Activated CD4-positive, alpha-beta T cell treated with anti-CD3 and anti-CD28 coated beads, Interleukin-2, amount 50 U/mL, for 1 hour (primary cell): ENCODE measurements at places on chromosomes 6 and 20.

- no peak for DNase-seq
Measured at GRCh38 chr6:52517502-52518278, 59.2 kb downstream of the TRAM2 start.

DNA sequence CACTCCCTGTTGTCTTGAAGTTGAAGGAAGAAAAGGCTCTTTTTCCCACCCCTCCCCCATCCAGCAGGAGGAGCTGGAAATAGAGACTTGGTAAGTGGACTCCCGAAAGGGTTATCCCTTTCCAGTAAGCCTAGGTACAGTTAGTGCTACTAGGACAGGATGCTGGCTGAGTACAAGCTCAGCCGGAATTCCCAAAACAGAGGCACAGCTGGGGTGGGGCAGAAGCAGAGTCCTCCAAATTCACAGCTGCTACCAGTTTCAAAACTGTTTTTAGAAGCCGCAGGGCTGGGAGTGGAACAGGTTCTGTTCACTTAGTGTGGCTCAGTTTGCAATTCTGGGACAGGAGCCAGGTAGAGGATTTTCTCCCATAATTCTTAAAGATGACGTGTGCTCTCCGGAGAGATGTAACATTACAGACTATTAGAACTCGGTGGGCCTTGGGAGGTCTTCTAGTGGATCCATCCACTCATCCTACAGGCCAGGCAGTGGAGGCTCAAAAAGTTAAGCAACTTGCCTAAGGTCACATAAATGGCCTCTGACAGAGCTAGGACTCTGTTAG is 19.0 kb upstream of the UTRN start:
- no peak for DNase-seq

DNA sequence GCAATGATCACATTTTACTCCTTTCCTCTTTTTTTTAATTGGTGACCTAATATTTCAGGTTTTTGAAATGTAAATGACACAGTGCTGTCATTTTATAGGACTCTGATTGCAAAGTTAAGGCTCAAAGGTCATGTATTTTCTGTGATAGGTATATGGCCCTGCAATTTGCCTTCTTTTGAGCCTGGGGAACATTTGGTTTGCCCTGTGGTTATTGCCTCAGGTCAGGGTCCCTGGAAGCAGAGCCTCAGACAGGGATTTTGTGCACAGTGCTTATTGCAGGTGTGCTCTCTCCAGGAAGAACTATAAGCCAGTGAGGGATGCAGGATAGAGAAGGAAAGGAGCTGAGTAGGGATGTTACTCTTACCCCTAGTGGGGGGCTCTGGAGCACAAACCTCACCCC is 229.3 kb upstream of the ECI2 start:
- DNase-seq: no peak

DNA sequence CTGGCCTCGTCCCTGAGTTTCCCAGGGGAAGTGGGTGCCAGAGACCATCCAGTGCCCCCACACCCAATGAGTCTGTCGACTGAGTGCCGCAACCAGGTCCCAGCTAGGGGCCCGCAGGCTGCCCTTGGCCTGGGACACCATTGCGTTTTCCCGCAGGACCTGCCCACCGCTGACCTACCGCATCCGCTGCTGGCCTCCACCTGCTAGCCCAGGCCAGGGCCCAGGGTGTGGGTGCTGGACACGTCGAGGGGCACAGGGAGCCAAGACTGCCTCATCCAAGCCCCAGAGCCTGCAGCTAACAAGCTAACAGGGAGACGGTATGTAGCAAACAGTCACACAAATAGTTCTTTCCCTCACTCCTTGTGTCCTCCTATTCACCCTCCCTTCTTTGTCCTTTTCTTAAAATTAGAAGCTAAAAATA is 97.7 kb downstream of the TMEM242 start:
- no peak for DNase-seq

DNA sequence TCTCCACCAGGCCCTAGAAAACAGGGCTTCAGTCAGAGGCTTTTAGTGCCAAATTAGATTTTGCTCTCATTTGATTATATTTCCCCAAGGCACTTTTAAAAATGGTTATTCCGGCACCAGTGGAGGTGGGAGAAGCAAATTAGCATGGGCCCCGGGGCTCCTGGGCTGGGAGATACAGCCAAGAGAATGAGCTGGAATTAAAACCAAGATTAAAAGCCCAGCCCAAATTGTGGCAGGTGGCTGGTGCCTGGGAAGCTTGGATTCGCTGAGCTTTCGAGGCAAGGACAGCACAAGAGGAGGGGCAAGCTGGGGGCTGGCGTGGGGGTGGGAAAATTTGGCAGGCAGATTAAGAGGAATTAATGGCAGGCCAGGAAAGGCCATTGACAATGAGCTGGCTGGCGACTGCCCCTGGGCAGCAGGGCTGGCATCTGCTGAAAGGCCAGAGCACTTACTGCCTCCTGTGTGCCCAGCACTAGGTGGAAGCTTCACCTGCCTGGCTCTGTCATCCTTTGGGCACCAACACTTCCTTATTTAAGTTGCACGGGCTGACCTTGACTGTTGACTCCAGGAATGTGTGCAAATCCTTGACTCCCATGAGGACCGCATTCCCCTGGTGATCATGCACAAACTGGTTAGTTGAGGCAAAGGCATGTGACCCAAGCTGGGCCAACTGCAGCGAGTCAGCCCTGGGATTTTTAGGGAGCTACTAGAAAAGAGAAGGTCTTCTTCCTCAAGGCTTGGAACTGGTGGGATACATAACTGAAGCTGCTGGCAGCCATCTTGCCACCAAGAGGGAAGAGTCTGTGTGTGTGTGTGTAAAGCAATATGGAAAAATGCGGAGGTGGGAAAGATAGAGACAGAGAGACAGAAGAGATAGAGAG is 76.1 kb downstream of the SULF2 start:
- no peak for DNase-seq

GRCh38 chr6:31423550-31423949 is 20.2 kb downstream of the MICA start:
- no peak for DNase-seq
